SW480 (cell line): ENCODE measurements at places on chromosomes 6 and 20.

DNA sequence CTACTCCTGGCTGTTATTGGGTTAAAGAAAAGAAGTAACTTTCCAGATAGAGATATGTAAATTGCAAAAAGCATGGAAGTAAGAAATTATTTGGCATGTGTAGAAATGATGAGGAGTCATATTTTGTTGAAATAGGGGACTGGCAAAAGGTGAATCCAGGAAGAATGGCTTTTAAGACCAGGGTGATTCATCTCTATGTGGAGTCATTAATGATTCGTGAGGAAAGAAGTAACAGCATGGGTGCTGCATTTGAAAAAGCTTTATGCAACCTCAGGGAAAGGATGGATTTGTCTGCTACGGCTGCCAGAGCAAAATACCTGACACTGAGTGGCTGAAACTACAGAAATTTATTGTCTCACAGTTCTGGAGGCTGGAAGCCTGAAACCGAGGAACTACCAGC, 14.8 kb upstream of the SYNE1 start:
- DNase-seq, result no peak

DNA sequence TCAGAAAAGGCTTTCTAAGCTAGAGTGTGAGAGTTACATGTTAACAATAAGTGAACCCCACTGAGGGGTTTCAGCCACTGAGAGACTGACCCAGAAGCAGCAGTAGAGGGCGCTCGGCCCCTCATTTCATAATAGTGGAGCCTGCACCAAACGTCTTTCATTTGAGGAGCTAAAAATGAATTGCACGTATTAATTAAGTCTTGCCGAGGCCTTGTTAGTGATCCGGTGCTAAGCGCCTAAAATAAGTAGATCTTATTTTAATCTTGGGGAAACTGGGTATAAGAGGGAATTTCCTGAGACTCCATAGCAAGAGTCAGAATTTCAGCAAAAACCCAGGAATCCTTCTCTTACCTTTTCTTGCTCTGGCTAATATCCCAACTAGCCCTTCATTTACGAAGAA, 209.7 kb downstream of the FARS2 start:
- peak; percentile 43 for DNase-seq

DNA sequence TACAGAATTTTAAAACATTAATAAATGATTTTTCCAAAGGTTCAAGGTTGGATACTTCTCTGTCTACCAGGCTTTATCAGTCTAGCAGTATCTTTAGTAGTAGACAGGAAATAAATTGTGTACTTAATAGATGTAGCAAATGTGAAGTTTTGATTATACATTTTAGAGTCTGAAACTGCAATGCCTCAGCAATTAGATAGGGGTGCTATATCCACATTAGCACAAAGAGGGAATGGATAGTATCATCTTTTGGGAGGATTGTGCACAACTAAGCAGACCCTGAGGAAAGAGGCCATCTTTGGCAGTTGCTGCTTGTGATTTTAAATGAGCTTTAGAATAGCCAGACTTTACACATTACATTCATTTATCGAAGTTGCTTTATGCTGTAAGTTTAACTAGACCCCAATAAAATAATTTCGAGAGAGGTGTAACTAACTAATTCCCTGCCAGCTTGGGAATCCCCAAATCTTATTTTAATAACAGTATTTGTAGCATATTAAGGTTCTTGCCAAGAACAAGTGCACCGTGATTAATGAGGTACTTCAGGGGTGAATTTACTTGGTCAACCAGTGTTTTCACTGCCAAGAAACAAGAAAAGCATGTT, 2.8 kb downstream of the KCNQ5 start:
- DNase-seq, result peak; percentile 3

- no peak for DNase-seq
These were observed 253.2 kb downstream of the PLCB1 start for GRCh38 chr20:8385247-8385646.

DNA sequence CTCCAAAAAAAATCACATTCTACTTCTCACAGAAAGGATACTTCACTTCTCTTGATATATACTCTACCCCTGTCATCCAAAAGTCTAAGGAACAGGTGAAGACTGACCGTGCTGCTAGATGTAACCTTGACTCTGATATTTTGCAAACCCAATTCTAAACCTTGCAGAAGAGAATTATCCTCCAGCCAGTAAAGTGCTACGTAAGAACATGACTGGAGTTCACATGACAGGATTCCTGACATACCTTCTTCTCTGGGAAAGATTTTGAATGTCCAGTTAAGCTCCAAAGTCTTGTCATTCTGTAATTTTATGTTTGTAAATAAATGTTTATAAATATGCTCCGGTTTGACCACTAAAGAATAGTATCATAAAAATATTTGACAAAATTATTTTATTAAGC, 35.8 kb downstream of the BTBD9 start:
- no peak for DNase-seq

GRCh38 chr20:34720266-34720665, 16.1 kb downstream of the TP53INP2 start:
- no peak for DNase-seq

DNA sequence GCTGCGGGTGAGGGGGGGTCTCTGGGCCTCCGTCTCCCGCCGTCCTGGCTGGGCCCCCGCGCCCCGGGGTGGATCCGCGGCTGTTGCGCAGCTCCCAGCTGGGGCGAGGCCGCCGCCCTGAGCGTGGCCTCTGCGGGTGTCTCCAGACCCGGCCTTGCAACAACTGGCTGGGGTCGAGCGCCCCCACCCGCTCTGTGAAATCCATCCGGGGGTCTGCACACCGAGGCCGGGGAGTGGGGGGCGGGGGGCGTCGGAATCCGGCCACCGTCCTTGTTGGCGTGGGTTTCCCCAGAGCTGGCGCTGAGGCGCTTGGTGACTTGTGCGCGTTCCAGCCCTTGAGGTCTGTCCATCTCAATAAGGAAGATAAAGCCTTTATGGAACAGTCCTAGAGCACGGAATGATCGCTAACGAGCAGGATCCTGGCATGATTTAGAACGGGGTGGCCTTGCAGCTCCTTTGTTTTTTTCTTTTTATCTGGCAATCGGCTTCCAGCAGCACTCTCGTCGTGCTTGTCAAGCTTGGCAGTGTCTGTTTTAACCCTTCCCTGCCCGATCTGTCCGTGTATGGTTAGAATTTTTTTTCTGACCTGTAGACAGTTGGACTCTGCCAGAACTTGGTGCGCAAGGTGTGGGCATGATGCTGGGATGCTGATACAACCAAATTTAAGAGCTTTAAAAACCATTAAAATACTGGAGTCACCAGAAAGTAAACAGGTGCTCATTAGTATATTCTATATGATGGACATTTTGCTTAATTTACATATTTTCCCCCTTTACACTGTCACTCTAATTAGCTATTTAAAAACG, 675 bp downstream of the DSTN start:
- peak; percentile 89 for DNase-seq

DNA sequence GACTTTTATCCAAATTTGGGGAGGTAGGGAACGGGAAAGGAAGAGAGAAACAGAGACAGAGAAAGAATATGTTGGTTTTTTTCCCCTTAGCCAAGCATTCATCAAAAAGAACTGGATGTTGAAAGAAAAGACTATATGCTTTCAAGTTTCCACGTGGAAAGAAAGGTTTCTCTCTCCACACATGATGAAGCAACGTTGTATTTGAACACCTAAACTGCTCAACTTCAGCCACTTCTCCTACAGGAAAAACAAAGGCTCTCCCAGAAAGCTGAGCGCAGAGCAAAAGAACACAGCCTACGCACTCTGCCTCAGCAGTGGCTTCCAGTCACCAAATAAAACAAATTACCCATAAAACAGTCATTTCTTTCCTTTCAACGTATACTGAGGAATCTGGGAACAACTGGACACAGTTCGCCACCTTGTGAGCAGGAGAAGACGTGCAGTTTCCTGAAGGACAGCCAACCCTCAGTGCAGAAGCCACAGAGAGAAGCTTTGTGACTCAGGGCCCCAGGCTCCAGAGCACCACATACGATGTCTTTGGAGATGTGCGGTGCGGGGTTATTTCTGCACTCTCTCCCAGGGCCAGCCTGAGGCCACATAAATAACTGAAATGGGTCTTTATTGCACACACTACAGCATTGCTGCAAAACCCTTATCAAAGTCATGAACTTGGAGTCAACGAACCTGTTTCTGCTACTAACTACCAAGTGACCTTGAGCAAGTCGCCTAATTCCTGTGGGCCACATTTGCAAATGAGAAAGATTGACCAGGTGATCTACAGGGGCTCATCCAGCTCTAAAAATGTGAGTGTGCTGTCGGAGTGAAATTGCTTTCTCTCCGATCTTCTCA, 10.1 kb downstream of the IL17F start:
- peak; percentile 72 for DNase-seq

- DNase-seq, result no peak
These were observed 219.6 kb downstream of the NRN1 start for GRCh38 chr6:5786969-5787720.

- DNase-seq, result peak; percentile 38
These were observed 563.1 kb upstream of the JARID2 start for GRCh38 chr6:14682812-14683211.

DNA sequence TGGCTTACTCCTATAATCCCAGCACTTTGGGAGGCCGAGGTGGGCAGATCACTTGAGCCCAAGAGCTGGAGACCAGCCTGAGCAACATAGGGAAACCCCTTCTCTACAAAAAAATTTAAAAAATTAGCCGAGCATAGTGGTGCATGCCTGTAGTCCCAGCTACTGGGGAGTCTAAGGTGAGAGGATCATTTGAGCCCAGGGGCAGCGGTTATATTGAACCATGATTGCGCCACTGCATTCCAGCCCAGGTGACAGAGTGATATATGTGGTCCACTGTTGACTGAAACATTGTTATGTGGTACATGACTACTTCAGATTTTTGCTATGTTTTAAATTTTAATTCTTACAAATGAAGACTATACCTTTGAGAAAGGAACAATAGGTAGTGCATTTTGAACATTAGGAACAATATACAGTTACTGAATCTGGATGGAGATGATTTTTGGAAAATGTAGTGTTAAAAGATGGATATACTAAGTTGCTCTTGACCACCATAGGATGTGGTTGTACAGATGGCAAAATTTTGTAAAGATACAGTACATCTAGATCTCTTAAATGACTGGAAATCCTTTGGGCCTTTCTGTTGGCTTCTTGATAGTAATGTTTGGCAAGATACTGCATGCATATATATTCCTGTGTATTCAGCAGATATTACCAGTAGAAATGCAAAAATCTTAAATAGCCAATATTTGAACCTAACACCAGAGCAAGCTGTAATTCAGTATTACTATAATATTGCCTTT, 35.9 kb downstream of the MAPK14 start:
- no peak for DNase-seq

GRCh38 chr6:108742041-108742440, 106.2 kb upstream of the ARMC2 start:
- DNase-seq, result no peak

- DNase-seq, result no peak
These were observed 1295.1 kb downstream of the EPHA7 start for GRCh38 chr6:92124200-92124651.

GRCh38 chr6:141252828-141253608, 879.7 kb upstream of the GJE1 start:
- DNase-seq, result no peak

DNA sequence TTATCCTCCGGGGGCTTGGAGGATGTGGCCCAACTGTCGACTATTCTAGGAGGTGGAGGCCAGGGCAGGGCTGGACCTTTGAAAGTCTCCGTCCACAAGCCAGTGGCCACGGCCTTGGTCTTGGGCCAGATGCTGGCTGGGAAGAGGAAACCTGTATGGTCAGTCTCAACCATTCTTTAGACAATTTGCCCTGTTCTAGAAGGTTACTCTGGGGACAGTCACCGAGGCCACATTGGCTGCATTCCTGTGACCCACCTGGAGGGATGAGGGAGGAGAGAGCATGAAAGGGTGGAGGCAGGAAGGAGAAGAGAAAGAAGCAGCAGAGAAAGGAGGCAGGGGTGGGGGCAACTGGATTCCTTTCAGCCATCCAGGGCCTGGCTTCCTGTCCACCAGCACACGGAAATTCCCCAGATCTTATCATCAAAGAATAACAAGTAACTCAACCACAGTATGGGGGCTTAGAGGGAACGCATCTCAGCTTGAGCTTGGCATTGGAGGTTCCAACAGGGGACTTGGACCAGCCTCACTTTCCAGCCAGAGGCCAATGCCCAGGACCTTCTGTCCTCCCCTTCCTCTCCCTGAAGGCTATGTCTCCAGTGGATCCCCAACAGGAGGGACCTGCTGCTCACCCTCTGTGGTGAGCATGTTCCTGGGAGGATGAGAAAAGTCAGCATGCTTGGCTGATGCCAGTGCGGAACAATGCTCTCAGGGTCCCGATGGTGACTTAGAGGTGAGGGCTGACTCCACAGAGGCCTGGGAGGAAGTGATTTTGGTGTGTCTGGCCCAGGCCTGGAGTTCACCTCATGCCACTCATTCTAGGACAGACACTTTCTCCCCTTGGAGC, 30.4 kb downstream of the TGM2 start:
- peak; percentile 96 for DNase-seq
